D721Med (cell line): ENCODE measurements at places on chromosomes 16 and 17.

DNA sequence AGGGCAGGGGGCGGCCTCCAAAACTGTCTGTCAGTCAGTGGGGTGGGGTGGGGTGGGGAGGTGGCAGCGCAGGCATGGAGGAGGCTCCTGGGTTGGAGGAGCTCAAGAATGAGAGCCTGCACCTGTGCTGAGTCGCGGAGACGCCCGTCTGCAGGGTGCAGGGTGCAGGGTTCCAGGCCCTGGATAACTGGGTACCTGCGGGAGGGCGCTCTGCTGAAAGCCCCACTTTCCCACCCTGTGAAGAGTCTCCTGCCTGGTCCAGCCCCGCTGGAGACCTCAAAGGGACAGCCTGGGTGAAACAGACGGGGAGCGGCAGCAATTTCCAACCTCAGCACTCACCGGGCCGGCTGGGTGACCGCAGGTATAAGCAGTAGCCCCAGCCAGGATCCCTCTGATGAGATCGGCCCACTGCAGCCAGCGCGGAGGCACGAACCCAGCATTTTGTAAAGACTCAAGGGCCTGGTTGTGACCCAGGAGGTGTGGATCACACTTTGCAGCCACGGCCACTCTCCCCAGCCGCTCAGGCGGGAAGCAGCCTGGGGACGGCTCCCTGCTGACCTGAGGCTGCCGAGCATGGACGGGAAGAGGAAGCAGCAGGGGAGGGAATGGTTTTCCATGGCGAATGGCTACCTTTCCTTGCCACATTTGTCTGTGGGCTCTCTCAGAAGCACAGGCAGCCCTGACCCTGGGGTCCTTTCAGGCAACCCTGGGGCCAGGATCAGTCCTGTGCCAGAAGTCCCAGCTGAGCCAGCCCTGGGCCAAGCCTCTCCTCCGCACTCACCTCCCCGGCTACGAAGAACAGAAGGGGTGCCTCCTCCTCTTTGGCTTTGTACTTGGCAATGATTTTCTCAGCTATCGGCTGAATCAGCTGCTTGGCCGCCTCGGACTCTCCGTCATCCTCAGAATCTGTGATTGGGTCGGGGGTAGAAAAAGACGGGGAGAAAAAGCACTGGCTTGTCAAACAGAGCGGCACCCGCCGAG lies 21.0 kb downstream of the MRM3 start:
- DNase-seq, result no peak

DNA sequence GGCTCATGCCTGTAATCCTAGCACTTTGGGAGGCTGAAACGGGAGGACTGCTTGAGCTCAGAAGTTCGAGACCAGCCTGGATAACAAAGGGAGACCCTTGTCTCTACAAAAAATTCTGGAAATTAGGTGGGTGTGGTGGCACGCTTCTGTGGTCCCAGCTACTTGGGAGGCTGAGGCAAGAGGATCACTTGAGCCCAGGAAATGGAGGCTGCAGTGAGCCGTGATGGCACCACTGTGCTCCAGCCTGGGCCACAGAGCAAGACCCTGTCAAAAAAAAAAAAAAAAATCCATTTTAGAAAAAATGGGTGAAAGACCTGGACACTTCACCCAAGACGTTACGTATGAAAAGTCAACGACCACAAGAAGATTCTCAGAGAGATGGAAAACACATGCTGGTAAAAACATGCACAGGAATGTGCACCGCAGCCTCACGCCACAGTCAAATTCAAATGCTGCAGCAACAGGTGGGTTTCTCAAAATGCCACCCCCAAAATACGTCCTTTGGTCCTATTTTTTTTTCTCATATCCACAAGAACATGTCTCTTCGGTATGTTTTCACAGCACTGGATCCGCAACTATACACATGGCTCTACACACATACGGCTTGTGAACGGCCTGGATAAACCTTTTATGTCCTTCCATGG lies 17.1 kb downstream of the CSNK1D start:
- no peak for DNase-seq

- no peak for DNase-seq
Observed at GRCh38 chr16:51719376-51719775, 568.3 kb upstream of the SALL1 start.

DNA sequence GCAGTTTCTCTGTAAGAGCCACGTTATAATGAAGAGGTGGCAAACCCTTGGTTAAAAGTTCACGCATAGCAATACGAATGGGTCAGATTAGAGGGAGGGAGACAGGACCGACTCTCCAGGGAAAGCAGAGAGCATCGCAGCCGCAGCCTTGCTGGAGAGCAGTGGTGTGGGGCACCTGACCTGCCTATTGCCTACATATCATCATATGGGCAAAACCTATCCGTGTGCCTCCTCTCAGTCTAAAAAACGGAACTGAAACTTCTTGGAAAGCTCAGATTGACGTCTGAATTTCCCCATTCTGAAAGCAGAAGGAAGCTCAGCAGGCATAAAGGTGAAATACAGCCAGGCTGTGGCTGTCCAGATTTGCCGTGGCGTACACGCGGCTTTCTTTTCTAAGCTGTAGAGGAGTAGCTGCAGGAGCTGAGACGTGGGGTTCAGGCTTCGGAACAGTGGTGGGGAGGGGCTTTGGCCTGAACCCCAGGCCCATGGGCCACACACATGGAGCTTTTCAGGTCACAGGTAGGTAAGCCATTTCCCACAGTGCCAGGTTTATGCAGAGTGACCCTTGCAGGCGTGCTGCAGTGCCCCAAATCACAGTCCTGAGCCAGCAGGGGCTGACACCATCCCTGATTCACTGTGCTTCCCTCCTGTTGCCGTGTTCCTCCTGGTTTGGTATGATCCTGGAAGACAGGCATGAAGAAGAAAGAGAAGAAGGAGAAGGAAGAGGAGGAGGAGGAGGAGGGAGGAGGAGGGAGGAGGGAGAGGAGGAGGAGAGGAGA lies 41.6 kb upstream of the TNRC6C start:
- no peak for DNase-seq

- DNase-seq, result no peak
Observed at GRCh38 chr16:70470927-70471341, 16.5 kb downstream of the FCSK start.

DNA sequence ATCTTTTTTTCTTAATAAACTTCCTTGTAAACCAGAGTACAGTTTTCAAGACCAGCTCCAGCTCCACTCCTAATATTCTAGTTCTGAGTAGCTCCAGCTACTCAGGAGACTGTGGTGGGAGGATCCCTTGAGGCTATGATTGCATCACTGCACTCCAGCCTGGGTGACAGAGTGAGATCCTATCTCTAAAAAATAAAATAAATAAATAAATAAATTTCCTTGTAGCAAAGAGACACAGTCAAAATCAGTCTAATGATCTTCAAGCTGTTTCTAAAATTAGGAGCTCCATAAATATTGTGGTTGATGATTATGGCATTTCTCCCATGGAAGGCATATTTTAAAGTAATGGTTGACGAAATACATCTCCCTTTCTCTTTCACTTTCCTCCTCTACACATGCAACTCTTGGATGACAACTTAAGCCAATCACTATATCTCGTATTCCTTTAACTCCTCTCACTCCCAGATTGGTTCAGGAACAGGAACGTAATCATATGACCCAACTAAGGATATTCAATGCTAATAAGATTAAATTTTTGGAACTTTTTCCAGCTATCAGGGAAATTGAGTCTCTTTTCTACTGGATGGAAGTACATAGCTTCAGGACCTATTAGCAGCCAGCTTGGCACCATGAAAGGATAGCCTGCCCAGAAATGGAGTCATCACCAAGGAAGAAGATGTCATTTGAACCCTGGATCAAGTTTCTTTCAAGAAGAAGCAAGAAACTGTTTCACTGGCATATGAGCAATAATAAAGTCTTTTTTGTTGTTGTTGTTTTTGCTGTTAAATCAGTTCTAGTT lies 42.1 kb upstream of the TAOK1 start:
- DNase-seq, result no peak

GRCh38 chr17:27741361-27741861 lies 58.9 kb downstream of the NOS2 start:
- no peak for DNase-seq

- DNase-seq, result peak; percentile 100
Observed at GRCh38 chr17:76141212-76142038, at the start of gene FOXJ1. FOXJ1 (minus strand) TSS chr17:76141245; CDS start chr17:76140395, 850 bp downstream.

- DNase-seq, result no peak
Observed at GRCh38 chr16:2785101-2785991, 2.0 kb downstream of the PRSS33 start.

DNA sequence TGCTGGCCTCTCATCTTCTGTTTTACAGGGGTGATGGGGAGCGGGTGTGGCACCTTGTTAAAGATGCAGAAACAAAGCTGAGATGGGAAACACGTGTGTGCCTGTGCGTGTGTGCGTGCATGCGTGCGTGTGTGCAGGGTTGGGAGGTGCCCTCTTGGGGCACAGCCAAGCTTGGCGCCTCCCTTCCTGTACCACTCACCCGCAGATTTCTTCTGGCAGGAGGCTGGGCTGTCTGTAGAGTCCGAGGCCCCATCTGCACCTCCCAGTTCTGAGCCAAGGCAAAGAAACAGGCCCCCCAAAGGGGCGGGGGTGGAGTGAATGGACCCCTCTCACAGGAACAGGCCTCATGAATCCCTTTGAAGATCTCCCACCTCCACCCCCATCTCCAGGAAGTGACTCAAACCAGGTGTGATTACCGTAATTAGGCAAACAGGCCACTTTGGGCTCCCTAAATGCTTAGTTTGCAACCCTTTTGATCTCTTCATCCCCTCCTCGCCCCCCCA lies 20.9 kb downstream of the TNS4 start:
- no peak for DNase-seq

DNA sequence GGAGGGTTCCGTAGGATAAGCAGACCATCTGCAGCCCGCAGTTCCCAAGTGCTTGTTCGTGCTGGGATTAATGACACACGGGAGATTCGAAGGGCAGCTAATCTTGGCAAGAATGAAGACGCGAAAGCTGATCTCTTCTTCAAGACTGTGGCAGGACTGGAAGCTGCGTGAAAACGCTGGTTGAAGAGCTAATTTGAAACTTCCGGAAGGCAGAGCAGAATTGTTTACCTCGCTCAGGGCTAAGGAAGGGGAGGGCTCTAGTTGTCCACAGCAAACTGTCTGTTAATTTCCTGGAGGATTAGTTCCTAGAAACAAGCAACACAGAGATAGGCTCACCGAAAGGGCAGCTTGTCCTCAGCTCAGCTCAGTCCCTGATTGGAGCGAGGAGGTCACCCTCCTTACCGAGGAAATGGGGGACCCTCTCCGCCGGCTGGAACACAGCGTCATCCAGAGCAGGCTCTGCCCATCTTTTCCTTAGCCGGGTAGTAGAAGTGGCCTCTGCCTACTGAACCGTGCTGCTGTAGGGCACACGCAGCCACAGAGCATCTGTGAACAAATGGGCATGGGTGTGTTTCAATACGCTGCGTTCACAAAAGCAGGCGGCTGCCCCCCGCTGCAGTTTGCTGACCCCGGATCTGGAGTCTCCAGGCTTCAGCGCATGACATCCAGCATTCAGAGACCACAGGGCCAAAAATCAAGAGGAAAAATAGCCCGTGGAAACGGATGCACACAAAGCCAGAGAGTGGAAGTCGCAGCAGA lies 16.7 kb upstream of the BAIAP2 start:
- DNase-seq, result no peak

DNA sequence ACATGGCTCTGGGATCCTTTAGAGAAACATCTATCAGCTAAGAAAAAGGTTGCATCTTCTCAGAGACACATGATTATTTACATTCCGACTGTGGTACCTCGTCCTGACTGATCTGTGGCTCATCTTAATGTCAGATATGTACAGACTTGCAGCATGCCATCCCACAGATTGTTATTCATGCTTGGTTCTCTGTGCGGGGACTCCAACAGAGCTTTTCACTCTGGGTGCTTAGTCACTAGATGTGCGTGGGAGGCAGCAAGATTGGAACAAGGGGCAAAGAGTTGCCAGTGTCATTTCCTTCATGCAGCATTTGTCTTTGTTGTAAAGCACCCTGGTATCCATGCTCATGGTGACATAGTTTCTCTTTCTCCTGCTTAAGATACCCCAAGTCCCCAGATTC lies 179.1 kb upstream of the CACNG5 start:
- no peak for DNase-seq

DNA sequence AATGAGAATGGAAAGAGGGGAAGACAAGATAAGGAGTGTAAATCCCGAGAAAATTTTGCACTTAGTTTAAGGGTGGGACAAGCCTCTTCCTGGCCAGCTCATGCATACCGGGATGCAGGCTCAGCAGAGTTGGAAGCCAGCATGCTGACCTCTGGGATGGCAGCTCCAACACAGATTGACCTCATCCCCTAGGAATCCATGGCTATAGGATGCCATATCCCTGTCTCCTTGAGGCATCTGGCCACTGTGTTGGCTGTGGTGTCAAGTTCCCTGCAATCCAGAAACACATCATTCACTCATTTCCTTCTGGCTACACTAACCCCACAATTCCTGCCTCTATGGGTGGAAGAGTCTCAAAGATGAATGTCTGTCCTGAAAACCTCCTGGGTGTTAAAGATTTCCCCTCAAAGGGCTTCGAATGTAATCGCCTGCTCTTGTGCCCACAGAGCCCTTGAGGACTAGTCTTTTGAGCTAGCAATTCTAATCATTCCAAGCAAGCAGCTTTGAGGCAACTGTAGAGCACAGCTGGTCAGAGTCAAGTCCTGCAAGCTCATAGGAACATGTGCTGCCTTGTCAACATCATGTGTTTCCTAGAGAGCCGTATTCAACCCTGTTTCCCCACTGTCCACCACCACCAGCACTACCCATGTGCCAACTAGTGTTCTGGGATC lies 141.4 kb downstream of the PMP22 start:
- DNase-seq, result no peak

DNA sequence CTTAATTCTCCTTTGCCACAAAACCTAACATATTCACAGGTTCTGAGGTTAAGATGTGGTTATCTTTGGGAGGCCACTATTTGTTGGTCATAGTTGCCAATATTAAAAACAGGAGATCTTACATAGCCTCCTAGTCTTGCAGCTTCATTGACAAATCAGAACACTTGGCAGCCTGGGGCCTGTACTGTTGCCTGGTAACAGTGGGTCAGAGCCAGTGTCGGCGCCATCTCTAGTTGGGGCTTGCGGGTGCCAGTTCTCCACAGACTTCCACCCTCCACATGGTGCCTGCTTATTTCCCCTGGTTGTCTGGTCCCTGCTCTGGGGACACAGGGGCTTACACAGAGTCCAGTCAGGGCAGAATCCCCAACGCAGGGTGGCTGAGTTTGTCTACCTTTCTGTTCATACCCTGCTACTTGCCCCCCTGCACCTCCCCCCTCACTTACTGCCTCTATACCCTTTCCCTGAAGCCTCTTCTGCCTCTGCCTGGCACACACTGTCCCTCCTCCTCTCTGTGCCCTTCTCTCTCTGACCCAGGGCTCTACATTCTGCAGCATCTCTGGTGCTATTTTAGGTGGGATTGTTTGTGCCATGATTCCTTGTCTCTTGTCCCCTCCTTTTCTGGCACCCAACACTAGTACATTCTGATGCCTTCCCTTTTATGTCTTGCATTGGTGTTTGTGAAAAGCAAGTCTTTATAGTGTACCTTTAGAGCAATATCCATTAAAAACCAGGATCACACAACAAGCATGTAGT lies 13.4 kb downstream of the EPN2 start:
- DNase-seq, result no peak
